AG08395 (cell line): ENCODE measurements at places on chromosomes 4 and X.

GRCh38 chrX:8879750-8880149 lies 78.6 kb upstream of the FAM9A start:
- DNase-seq, result no peak

DNA sequence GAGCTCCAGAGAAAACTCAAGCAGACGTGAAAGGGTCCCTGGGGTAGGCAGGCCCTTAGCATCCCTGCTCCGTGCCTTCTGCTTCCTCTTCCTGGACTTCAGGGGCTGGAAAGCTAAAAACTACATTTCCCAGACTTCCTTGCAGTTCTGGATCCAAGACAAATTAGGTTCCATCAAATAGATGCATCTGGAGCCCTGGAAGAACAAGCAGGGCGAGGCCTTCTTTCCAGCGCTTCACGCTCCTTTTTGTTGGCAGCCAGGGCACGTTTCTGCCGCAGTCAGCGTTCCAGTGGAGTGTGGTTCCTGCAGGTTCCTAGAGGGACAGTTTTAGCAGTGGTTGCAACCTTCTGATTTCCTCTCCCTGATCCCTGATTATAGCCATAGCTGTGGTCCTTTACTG lies 53.6 kb upstream of the MSX1 start:
- no peak for DNase-seq

- no peak for DNase-seq
Observed at GRCh38 chrX:69015564-69016292, 149.5 kb downstream of the PJA1 start.

- DNase-seq, result no peak
Observed at GRCh38 chrX:17812763-17813162, 48.3 kb downstream of the RAI2 start.

GRCh38 chrX:30183554-30183953 lies 31.8 kb upstream of the MAGEB2 start:
- no peak for DNase-seq

DNA sequence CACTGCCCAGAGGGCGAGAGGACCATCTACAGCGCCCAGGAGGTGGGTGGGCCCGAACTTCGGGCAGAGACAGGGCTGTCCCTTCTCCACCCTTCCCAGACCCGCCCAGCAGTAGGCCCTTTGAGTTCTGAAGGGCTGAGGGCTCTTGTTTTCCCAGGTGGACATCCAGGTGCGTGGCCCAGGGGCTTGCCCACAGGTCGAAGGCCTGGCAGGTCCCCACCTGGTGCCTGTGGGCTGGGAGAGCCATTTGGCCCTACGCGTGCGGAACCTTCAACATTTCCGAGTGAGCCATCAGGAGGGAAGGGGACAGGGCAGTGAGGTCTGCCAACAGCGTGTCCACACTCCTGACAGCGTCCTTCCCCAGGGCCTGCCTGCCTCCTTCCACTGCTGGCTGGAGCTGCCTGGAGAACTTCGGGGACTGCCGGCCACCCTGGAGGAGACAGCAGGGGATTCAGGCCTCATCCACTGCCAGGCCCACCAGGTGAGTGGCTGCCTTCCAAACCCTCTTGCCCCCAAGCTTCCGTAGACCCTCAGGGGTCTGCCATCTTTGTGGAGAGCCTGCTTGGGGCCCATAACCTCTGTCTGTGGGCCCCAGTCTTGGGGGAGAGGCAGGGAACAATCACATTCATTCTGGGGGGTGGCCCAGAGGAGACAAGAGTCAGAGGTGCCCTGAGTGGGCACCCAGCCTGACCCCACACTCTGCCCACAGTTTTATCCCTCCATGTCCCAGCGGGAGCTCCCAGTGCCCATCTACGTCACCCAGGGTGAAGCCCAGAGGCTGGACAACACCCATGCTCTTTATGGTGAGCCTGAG lies 6.8 kb downstream of the PLXNB3 start:
- no peak for DNase-seq

DNA sequence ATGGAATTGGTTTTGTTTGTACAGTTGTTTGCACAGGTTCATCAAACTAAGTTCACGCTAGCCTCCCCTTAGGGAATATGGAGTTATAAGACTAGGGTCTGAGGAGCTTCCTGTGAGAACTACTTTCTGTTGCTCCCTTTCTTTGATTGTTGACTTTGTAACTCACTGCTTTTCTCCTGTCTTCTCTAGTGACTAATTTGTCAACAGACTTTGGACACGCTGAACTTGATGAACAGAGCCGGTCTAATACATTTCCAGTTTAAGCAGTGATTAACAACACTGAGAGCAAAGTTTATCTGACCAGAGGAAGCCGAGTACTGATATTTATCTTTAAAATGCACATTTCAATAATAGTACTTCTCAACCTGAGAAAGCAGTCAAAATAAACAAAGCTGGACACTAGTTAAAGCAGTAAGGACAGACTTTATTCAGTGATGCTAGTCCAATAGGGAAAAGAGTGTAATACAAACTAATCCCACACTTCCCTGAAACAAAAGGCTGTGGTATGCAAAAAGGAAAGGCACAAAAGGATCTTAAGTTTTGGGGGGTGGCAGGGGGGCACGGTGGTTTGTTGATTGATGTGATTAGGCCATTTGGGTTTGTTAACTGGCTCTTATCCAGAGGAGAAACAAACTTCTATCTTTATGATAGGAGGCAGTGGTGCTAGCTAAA lies 2.7 kb upstream of the NUDT9 start:
- no peak for DNase-seq

DNA sequence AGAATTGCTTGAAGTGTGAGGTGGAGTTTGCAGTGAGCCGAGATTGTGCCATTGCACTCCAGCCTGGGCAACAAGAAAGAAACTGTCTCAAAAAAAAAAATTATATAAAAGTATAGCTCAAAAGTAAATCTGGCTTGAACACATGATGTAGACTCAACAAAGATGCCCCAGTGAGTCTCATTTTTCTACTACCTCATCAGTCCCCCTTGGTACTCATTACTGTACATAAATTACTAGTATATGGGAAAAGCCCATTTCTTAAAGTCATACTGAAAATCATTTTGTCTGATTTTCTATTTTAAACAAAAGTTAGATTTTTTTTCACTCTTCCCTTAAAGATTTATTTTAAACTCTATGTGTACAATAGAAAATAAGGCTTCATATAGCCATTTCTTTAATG lies 39.2 kb downstream of the FAM241A start:
- no peak for DNase-seq

DNA sequence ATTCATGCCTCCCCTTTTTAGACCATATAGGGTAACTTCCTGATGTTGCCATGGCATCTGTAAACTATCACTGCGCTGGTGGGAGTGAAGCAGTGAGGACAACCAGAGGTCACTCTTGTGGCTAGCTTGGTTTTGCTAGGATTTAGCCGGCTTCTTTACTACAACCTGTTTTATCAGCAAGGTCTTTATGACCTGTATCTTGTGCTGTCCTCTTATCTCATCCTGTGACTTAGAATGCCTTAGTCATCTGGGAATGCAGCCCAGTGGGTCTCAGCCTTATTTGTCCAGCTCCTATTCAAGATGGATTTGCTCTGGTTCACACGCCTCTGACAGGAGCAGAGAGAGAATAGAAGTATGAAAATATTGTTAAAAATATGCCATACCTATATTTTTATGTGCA lies 355.7 kb downstream of the ADGRL3 start:
- no peak for DNase-seq

- no peak for DNase-seq
Observed at GRCh38 chr4:21083413-21083812, 383.2 kb downstream of the PACRGL start.

DNA sequence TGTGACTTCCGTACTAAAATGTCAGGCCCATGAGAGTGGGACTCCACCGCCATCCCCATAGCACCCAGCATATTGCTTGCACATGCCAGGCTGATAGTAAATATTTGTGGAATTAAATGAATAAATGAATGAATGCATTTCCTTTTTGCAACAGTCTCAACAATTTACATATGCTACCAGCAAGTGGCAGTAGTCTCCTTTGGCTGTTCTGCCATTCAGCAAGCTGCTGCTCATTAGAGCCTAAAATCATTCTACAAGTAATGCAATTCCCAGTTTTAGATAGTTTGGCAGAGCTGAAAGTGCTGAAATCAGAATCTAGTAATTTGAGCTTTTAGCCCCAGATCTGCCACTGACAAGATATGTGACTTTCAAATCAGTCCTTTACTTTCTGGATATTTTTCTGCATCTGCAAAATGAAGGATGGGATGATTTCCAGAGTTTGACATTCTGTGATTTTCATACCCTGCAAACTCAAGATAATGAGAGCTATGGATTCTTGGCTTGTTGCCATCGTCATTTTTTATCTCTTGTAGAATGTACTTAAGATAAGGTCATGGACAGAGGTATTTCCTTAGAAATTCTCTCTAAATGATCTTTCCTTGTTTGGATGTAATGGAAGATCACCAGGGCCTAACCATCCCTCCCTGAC lies 35.7 kb upstream of the INTS6L start:
- DNase-seq, result peak; percentile 36

DNA sequence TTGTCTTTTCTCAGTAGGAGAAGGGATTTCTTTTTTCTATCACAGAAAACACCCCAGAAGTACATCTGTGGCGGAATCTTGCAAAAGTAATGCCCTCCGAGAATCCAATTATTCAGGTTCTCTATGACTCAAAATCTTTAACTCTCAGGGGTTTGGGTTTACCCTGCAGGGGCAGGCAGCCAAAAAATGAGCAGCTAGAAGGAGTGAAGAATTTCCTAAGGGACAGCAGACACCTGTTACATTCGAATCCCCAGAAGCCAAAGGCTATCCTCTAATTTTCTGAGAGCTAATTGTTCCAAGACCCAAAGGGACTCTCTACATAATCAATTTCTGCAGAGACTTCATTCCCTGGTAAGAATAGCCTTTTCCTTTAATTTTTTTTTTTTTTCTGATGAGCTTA lies 27.5 kb upstream of the CBR4 start:
- DNase-seq, result no peak

DNA sequence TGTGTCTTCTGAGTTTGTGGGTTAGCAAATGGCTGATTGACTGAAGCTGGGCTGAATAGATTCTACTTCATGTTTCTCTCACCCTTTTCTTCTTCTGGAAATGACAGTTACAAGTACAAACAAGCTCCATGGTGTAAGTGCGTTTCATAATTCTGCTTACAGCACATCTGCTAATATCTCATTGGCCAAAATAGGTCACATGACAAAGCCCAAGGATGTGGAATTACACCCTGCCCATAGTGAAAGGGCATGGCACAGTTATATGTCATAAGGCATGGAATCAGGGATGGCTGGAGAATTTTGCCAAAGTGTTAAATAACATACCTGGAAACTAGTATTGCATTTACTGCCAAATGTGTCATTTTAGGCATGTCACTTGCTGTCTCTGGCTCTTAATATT lies 327.2 kb downstream of the NKX6-1 start:
- no peak for DNase-seq

DNA sequence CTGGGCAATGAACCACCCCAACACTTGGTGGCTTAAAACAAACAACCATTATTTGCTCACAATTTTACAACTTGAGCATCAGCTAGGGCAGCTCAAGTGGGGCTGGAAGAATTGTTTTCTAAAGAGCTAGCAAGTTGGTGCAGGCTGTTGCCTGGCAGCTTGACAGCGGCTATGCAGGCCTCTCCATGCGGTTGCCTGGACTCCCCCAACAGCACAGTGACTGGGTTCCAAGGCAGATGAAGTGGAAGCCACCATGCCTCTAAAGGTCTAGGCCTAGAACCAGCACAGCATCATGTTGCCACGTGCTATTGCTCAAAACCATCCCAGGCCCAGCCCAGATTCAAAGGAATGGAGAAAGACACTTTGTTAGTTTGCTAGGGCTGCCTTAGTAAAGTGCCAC lies 114.8 kb downstream of the BCOR start:
- no peak for DNase-seq

GRCh38 chr4:159197260-159197884 lies 94.5 kb downstream of the RAPGEF2 start:
- DNase-seq, result no peak

- peak; percentile 24 for DNase-seq
Observed at GRCh38 chrX:68440940-68441339, 7.6 kb upstream of the OPHN1 start.

GRCh38 chr4:53191997-53192396 lies 173.9 kb downstream of the SCFD2 start:
- no peak for DNase-seq

DNA sequence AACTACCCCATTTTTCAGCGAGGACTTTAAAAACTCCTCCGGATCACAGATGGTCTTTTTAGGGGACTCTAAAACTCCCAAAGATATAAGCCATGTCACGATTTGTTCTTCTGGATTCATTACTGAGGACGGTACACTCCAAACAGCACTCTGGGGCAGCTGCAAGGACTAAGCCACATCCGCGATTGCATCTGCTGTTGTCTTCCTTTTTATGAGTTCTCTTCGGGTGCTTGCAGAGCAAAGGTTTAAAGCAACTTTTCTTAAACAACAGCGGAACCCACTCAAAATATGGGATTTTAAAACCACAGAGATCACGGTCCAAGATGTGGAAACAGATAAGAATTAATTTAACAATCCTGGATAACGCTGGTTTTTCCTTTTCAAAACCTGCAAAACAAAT lies at the start of gene ARHGEF6:
Gene ARHGEF6, minus strand, starts transcription at position 170 of the 400 bp plus-strand sequence. Its CDS starts 50 bp downstream, at position 120.
- DNase-seq, result no peak

- DNase-seq, result no peak
Observed at GRCh38 chrX:6803607-6804006, 268.7 kb upstream of the VCX3A start.

DNA sequence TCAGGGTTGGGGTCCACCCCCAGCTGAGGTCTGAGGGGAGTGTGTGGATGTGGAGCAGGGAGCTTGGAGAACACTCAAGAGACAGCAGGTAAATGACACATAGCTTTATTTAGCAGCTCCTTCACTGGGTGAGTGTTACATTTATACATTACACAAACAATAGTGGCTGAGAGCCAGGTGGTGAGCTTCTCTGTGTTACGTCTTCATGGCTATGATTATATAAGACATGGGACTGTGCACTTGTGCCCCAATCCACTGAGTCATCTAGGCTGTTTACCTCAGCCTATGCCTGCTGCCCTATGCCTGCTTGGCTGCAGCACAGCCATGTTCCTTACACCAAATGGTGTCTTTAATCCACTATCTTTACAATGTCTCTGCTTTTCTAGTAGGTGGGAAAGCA lies 459.6 kb downstream of the AFF2 start:
- no peak for DNase-seq

- no peak for DNase-seq
Observed at GRCh38 chrX:110188701-110189558, 129.0 kb downstream of the AMMECR1 start.

- DNase-seq, result no peak
Observed at GRCh38 chr4:73751166-73751565, 10.8 kb downstream of the CXCL8 start.

DNA sequence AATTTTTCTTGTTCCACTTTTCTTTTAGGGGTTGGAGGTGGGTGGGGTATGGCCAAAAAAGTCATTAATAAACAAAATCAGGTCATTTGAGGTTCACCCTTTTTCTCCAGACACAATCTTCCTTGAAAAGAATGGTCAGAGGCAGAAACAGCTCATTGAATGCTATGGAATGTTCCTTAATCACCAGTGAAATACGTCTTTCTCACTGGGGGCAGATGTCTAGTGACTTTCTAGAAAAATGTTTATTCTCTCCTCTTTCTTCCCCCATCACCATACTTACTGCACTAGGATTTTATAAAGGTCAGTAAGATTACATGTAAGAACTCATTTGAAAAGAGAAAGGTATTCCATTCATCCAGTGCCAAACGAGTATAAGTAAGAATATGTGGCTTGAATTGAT lies 44.5 kb downstream of the MGST2 start:
- no peak for DNase-seq
